ENCODE measurements at places on chromosomes 5 and 9.

DNA sequence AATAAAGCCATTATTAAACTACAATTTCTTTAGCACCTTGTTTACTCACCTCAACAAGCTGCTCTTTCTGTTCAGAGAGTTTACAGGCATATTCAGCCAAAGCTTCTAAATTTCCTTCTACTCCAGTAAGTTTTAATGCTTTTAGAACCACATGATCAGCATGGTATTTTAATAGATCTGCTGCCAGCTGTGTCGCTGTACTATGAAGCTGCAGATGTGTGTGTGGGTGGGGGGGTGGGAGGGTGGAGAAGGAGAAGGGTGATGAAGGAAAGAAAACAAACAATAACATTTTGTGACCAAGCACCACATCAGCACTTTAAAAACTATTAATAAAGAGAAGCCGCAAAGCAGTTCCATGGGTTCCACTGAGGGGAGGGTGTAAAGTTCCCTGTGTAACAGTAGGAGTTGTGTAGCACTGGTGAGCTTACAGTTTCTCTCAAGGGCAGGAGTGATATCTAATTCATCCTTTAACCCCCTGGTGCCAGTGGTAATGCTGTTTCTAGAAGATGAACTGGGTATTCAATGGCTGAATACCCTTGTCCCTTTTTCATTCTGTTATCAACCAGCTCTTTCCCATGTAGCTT, 38.5 kb downstream of the ABITRAM start:
- DNase-seq = no peak

GRCh38 chr9:126144603-126145456, 181.8 kb upstream of the MVB12B start:
- DNase-seq = no peak

- DNase-seq = no peak
Measured at GRCh38 chr9:27563738-27564430, 9.4 kb downstream of the C9orf72 start.

- DNase-seq = no peak
Measured at GRCh38 chr5:64506567-64507263, 900 bp downstream of the RGS7BP start.

DNA sequence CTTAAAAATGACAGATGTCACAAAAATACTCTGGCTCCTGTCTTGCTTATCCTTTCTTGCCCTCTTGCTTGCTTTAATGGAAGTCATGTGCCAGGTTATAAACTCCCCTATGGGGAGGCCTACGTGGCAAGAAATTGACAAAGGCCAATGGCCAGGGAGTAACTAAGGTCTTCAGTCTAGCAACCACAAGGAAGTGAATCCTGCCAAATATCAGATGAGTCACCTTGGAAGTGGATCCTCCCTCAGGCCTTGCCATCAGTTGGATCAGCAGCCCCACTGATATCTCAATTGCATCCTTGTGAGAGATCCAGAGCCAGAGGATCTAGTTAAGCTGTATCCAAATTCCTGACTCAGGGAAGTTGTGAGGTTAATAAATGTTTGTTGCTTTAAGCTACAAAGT, 82.8 kb downstream of the CAAP1 start:
- no peak for DNase-seq

- no peak for DNase-seq
Measured at GRCh38 chr5:148070621-148071020, 6.8 kb downstream of the SPINK5 start.

- no peak for DNase-seq
Measured at GRCh38 chr9:16112116-16112515, 559.3 kb downstream of the CCDC171 start.

DNA sequence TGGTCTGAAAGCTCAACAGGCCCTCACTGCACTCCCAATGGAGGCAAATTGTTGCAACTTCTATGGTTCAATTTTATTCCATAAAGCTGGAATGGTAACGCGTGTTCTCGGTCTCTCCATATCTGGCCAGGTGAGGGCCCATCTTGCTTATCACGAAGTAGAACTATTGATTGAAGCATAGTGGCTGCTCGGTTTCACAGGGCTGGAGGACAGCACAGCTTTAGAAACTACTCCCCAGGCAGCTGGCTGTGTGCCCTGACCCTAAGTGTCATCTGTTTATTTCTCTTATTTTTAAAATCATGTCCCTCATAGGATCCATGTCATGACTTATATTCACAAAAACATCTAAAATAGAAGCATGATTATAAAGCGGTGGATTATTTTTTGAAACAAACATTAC, 223.4 kb downstream of the NPR3 start:
- no peak for DNase-seq

All from stimulated activated naive CD8-positive, alpha-beta T cell treated with anti-CD3 and anti-CD28 coated beads, Interleukin-15, amount 100 ng/mL, for 72 hours (primary cell).